Progenitor cell of endocrine pancreas (in vitro differentiated cells): ENCODE measurements at places on chromosomes 3 and 15. TPM values are rescaled to one million over a fixed set of nuclear protein-coding genes. Genes with fewer than 3 reads are reported as not detected.

GRCh38 chr3:107411056-107411455, 33.8 kb downstream of the CCDC54 start:
- no peak overlapping the region for H3K27ac ChIP-seq
- peaks cover 3% of the 10 kb centered on the region for H3K4me1 ChIP-seq
- H3K4me3 ChIP-seq: no peak overlapping the region
- DNase-seq: no peak
- peaks cover 2% of the 10 kb centered on the region for H3K36me3 ChIP-seq

- no peak overlapping the region for H3K4me3 ChIP-seq
- H3K27me3 ChIP-seq: peaks cover 7% of the 10 kb centered on the region
- DNase-seq: no peak
- no peaks in the 10 kb centered on the region for H3K36me3 ChIP-seq
Measured at GRCh38 chr3:195257454-195258448, 13.2 kb downstream of the XXYLT1 start.

FSTL1 gene
- total RNA-seq: 210 and 225 TPM in 2 replicates

DNA sequence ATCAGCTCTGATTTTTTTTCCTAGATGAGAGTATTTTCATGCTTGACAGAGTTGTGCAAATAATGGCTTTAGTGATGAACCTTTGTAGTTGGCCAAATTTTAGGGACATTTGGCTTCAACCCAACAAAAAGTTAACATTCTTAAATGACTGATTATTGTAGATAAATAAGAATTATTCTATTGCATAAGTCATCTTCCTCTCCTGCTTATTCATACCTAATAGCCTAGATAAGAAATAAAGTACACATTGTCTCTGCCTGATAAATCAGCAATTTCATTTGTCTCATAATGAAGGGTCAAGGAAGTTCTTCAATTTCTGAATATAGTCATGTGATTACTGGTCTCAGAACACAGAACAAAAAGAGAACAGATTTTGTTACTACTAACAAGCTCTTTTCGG, 428.9 kb upstream of the IL12A start:
- no peak for DNase-seq
- H3K4me1 ChIP-seq: no peaks in the 10 kb centered on the region
- H3K27ac ChIP-seq: no peak overlapping the region
- H3K27me3 ChIP-seq: peaks cover 2% of the 10 kb centered on the region
- H3K36me3 ChIP-seq: no peaks in the 10 kb centered on the region

RNF111 gene
- total RNA-seq: 39.0 and 40.1 TPM in 2 replicates
